ENCODE measurements at places on chromosomes 5 and 9.

- DNase-seq = no peak
Observed at GRCh38 chr9:88197016-88197415, 58.7 kb upstream of the SPATA31C2 start.

- DNase-seq = no peak
Observed at GRCh38 chr5:34496701-34497469, 159.2 kb upstream of the RAI14 start.

DNA sequence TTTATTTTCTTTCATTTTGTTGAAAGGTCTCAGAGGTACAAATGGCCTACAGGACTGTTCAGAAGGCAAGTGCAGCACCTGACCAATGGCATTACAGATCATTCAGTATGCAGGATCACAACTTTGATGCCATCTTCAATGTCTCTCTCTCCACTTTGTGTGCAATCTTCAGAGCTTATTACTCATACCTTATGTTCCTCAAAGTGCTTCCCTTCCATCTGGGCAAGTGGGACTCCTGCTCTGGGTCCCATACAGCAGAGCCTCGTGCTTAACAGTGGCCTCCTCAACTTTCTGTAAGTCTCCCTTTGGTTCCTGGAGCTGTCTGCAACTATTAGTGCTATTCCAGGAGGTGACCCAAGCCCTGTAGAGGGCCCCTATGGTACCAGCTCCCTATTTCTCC is 358.4 kb upstream of the RPS23 start:
- DNase-seq = no peak

DNA sequence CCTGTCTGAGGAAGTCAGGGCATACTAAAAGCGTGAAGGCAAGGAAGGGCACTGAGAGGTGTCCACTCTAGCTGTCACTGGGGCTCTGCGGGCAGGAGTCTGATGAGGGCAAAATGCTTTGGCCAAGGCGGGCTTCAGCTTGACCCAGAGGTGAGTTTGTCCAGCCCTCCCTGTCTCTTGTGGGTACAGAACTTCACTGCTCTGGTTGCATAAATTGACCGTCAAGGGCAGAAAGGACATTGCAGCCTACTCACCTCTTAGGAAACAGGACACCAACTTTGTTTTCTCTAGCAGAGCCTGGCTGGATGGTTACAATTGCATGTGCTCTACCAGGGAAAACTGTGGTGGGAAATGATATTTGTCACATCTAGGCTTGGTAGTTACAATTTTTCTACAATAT is 170.9 kb downstream of the TMEM38B start:
- no peak for DNase-seq

DNA sequence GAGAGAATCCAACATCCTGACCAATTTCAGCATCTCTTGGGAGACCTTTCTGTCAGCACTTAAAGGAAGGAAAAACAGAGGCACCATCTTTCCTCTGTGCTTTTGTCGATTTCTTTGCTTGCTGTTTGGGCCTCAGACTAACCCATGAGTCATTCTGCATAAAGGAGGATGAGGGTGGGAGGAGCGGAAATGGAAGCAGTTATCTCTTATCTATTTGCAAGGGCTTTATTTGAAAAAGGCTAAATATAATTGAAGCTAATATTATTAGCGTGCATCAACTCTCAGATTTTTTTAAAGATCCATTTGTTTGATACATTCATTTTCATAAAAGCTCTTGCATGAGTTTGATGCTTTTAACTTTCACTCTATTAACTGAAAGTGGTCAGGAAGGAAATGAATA is 72.9 kb downstream of the ZNF622 start:
- no peak for DNase-seq

DNA sequence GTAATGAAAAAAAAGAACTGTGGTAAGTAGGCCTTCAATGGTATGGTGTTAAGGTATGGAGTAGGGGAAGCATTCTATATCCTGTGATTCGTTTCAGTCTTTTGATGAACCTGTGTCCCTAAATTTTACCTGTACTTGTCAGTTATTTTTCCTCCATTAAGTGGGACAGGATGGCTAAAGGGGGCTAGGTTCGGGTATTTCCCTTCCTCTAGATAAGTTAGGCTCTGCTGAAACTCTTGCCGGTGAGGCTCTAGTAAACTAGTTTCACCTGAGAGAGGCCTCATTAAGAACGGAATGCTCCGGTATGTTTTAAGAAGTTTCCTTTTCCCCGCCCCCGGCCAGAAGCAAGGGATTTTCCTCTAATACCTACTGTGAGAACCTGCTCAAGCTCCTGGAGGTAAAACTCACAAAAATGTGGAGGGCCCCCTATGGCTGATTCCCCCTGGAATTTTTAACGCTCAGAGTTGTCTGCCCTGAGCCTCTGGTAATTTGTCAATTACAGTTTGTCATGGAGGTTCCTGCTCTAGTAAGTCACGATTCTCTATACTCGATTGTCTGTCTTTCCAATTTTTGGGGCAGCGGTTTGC is 87.7 kb downstream of the MACIR start:
- no peak for DNase-seq

DNA sequence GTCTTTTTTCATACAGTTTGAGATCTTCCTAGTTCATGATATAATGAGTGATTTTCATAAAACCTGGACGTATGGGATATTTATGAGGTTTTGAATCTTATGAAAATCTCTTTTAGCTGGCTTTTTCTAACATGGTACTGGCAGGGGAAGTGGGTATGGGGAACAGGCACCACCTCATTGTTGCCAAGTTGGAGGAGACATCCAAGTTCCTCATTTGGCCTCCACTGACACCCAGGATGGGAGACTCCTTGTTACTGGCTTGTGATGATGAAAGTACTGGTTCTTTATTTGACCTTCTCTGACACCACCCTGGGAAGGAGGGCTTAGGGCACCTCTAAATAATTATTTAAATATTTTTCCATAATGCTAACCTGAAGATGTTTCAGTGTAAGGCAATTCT is 4.0 kb upstream of the TNPO1 start:
- no peak for DNase-seq

DNA sequence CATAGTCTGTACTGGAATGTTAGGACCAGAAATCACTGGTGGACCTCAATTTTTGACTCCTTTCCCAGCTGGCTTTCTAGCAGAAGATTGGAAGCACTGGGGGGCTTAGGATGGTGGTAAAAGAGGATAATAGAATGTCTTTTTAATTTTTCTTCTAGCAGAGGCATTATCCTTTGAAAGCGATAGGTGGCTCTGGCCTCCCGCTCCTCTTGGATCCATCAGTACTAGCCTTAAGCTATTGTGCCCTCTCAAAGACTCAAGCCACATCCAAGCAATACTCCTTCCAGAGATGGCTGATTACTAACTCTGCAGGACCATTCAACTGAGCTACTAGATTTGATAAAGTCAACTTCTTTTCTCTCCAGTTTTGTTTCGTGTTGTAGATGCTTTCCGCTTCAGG is 610.6 kb downstream of the CDH12 start:
- no peak for DNase-seq

DNA sequence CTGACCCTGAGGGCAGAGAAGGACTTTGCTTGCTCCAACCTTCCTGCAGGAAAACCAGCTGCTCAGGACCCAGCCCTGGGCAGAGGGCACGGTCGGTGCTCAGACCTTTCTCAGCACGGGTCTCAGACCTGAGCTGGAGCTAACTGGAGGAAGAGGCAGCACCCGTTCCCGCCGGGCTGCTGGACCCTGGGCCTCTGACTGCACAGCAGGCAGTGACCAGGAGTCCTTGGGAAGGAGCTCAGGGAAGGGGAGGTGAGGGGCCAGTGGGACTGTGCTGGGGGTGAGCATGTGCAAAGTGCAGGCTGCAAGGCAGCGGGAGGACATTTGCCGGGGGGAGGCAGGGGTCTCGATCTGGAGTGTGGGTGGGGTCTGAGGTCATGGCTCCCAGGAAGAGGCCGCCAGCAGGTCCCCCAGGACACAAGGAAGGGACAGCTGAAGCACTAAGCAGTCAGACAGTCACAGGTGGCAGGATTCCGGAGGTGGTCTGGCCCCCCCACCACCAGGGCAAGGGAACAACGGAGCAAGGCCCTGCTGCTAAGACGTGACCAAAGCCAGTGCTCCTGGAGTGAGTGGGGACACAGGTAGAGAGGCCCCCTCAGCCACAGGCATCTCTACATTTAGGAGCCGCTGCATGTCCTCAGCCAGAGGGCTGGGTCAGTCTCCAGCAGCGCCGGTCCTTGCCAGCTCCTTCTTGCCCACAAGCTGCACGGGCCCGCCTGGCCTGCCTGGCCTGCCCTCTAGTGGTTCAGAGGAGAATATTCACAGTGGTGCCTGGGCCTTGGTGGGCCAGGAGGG is 4.8 kb upstream of the DPM2 start:
- no peak for DNase-seq

- no peak for DNase-seq
Observed at GRCh38 chr5:78300464-78301045, 6.1 kb upstream of the AP3B1 start.

DNA sequence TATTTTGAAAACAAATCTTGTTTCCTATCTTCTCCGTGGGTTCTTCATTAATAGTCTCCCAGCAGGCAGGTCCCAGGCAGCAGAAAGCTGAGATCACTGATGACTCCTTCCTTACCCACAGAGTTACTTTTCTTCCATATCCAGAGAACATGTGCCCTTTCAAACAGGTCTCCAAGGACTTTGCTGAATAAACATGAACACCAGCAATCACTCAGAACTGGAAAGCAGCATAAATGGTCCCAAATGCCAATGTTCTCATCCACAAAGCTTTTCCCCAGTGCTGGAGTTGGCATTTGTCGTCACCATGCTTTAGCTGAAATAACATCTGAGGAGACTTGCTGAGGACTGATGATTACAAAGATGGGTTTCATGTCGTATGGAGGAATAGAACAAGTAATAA is 134.0 kb downstream of the YIPF5 start:
- no peak for DNase-seq

Measured in stimulated activated CD4-positive, alpha-beta T cell treated with anti-CD3 and anti-CD28 coated beads, TNF-alpha, amount 100 ng/mL, for 24 hours (primary cell).